ENCODE measurements at places on chromosomes 11 and 22.

DNA sequence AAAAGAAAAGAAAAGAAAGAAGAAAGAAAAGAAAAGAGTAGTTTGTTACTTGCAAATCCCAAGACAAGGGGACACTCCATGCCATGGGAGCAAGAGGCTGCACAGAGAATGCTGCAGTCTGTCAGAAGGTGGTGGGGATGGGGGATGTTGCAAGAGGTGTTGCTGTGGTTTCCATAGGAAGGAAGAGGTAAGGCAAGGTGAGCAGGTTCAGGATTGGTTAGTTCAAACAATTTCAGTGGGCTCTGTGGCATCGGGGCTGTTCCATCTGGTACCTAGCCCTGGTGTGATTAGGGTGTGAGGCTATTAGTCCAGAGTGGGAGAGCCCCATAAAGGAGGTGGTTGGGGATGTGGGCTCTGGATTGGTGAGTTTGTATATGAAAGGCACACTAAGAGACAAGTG, 172.7 kb downstream of the BCR start:
- DNase-seq = no peak

DNA sequence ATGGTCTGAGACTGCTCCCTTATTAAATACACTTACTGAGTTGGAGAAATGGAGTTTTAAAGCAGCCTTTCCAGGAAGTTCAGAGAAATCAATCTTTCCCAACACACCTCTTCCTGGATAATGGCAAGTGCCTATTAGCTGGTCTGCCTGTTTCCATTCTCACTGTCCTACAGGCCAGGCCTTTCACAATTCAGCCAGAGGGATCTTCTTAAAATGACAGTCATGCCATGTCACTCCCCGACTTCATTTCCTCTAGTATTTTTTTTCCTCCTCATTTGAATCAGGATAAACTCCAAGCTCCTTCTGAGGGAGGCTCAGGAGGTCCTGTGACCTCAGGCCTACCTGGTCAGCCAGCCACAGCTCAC, 62.6 kb downstream of the FDX1 start:
- DNase-seq = no peak

DNA sequence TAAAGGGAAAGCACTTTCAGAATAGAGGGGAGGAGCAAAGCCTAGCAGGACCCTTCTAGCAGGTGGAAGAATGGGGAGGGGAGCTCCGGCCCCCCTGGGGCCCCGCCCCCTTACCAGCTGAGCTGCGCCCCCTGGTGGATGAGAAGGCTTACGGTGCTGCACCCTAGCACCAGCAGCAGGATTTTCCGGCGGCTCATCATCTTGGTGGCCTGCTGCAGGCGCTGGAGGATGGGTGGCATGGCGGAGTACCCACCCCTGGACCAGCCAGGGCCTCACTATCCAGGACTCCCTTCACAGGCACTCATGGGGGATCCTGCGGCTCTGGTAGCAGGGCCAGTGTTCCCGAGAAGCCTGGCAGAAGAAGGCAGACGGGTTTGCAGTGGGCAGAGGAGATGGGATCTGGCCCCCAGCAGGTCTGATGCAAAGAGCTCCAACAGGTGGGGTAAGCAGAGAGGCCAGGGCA, 3.8 kb downstream of the GAL3ST3 start:
- DNase-seq = peak; percentile 78

DNA sequence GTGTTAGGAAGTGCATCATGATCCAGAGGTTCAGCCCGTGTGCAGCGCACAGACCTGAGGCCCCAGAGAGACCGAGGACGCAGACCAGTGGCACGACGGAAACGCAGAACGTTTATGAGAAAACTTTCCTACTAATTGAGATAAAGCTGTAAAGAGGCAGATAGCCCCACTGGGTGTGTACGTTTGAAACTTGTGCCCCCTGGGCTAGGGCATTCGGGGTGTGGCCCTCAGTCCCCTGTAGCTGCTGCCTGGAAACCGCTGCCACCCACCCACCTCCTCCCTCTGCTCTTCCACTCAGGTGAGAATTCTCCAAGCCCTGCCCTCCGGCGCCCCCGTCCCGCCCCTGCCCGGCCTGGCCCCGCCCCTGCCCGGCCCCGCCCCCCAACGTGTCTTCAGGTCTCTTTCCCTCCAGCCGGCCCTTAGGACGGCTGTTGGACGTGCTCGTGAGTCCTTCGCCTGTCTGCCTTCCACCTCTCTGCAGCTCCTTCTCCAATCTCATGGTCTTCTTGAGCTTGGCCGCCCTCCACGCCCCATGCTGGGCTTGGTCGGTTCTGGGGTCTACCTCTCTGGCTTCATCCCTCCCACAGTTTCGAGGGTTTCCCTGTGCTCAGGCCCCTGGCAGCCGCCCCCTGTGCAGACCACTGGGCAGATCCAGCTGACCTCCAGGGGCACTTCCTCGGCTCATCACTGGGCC, 12.1 kb downstream of the MAPK8IP2 start:
- DNase-seq = no peak

- DNase-seq = no peak
Measured at GRCh38 chr11:29231586-29231985, 785.2 kb downstream of the KCNA4 start.

- DNase-seq = no peak
Measured at GRCh38 chr22:46079861-46080821, 70.2 kb upstream of the PPARA start.

GRCh38 chr11:2902784-2903671, 17.5 kb upstream of the CDKN1C start:
- DNase-seq = no peak

DNA sequence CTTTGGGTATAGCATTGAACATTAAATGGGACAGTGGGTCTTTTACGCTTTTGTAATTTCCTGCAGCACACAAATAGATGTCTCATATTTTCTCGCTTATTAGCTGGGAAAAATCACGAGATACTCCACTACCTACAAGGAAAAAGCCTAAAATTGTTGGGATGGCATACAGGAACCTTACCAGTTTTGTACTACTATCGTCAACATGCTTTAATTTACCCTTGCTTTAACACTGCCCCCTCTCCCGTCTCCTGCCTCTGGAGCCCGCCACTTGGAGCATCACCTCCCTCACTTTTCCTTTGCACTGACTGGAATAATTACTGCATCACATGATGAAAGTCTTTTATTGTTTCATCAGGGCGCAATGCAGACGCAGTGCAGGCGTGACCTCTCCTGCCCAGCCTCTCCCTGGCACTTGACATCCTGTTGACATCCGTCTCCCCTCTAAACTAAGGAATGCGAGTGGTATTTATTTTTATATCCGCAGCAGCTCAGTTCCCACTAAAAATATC, 1.0 kb upstream of the FNBP4 start:
- no peak for DNase-seq

- no peak for DNase-seq
Measured at GRCh38 chr11:129703846-129704245, 111.8 kb upstream of the TMEM45B start.

GRCh38 chr11:1508986-1509385, 22.4 kb upstream of the MOB2 start:
- DNase-seq = no peak

DNA sequence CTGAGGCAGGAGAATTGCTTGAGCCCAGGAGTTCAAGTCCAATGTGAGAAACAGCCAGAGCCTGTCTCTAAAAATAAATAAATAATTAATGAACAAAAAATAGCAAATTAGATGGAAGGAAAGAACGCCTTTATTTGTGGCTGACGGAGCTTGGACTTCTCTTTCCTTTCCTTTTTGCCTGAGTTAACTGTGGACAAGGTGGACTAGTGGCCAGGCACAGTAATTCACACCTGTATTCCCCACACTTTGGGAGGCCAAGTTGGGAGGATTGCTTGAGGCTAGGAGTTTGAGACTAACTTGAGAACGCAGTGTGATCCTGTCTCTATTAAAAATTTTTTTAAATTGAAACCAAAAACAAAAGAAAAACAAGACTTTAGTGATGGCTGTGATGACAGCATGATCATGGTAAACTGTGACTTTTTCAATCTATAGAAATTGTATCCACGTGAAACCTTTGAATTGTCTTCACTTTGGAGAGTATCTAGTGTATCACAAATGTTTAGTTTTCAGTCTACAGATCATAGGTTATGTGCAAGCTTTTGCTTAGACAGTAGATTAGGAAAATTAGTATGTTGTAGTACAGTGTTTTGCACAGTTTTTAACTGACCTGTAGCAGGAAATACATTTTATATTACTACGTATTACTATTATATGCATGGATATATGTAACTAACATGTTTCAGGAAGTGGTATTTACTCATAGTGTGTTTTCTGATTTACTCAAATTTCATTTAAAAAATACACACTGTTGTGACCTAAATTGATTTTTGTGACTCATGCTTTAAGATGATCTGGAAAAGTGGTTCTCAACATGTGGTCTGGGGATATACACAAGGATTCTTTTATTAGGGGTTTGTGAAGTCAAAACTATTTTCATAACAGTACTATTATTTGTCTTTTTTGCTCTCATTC, 42.1 kb downstream of the KDM2A start:
- DNase-seq = no peak

DNA sequence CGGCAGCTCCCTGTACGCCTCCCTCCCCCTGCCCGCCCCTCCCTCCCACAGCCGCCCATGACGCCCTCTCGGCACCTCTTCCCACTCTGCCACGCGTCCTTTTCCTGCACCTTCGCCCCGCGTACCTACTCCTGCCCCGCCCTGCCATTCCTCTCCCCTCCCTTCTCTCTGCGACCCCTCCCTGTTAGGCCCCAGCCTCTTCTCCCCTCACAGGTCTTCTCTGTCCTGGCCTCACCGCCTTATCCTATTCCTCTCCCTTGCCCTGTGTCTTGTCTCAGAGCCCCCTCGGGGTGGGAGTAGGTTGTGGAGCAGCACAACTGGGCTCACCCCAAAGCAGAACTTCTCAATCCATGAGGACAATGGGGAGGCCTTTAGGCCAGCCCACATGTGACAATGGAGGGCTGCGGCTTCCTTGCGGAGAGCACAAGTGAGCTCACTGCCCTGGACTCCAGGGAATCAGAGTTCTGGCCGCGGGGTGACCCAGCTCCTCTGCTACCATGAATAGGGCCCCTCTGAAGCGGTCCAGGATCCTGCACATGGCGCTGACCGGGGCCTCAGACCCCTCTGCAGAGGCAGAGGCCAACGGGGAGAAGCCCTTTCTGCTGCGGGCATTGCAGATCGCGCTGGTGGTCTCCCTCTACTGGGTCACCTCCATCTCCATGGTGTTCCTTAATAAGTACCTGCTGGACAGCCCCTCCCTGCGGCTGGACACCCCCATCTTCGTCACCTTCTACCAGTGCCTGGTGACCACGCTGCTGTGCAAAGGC, 539 bp downstream of the SLC35C1 start:
- DNase-seq = peak; percentile 15

GRCh38 chr11:45333001-45333971, 47.1 kb upstream of the SYT13 start:
- DNase-seq = no peak

- DNase-seq = no peak
Measured at GRCh38 chr11:11923828-11924227, 82.1 kb downstream of the USP47 start.

GRCh38 chr11:62791501-62792201, at the start of gene TMEM223:
Gene TMEM223 (minus strand): TSS chr11:62792006. CDS start chr11:62791994, 12 bp downstream.
- peak; percentile 78 for DNase-seq

- no peak for DNase-seq
Measured at GRCh38 chr11:18501629-18502028, 25.1 kb downstream of the TSG101 start.

DNA sequence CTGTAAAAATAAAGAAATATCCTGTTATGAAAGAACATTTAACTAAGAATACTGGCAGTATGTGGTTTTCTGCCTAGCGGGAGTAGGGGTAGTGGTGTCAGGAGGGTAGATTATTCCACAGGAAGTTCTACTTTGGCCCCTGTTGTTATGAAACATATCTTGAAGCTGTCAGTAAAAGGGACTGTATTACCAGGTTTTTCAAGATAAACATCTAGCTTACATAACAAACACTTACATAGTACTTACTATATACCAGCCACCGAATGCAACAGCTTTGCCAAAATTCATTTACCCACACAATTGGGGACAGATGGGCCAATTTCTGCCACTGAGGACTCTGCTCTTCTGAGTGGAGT, 3.7 kb downstream of the TMEM123 start:
- no peak for DNase-seq

GRCh38 chr11:87851234-87851633, 324.0 kb downstream of the RAB38 start:
- DNase-seq = no peak

- DNase-seq = no peak
Measured at GRCh38 chr22:38415561-38416321, 39.3 kb downstream of the KCNJ4 start.

GRCh38 chr11:110032957-110033570, 60.1 kb upstream of the ZC3H12C start:
- no peak for DNase-seq

GRCh38 chr11:44684859-44685281, 41.9 kb upstream of the TSPAN18 start:
- DNase-seq = no peak

GRCh38 chr11:112159098-112160065, 4.5 kb downstream of the IL18 start:
- DNase-seq = no peak

GRCh38 chr11:14237444-14237961, 121.5 kb downstream of the RRAS2 start:
- DNase-seq = no peak

- no peak for DNase-seq
Measured at GRCh38 chr11:32526760-32527159, 56.9 kb upstream of the EIF3M start.

DNA sequence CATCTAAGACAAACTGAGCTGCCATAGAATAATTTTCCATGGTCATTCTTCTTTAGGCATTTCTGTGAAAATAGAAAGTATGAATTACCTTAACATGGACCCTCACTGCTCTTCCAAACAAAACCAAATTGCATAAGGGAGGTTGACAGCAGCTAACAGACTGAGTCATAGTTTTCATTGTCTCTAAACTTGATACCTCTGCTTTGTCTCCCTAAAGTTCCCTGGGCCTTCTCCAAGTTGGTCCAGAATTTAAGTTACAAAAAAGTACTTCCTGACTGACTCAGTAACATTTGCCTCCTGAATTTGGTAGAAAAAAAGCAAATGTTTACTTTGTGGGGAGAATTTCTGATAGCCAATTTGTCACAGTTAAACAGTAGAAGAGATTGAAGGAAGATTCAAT, 3.0 kb downstream of the OR8D1 start:
- no peak for DNase-seq

GRCh38 chr11:36744375-36745168, 146.5 kb upstream of the RAG2 start:
- DNase-seq = peak; percentile 35

- no peak for DNase-seq
Measured at GRCh38 chr22:19808873-19809478, 45.7 kb downstream of the GNB1L start.

DNA sequence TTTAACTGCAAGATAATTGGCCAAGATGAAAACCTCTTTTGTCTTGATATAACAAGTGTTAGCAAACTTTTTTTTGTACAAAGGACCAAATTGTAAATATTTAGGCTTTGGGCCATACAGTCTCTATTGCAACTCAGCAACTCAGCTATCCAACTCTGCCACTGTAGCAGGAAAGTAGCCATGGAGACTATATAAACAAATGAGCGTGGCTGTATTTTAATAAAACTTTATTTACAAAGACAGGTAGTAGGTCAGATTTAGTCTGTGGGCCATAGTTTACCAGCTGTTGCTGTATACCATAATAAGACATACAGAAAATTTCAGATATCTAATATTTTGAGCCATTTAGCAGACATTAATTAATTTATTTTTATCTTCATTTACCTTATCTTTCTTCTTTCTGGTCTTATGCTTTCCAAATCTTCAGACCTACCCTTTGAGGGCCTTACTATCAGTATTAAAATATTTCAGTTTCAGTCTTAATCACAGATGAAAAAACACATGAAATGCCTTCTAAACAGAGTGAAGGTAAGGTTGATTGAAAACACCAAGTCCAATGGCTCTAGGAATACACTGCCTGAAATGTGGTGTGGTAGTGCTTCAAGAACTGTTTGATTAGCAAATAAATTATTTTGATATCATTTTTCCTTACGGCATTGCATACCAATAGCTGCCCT, 256.9 kb upstream of the CTSC start:
- no peak for DNase-seq
